ENCODE measurements at places on chromosomes 3 and 15.

- no peak for DNase-seq
These were observed 516.0 kb upstream of the IL12A start for GRCh38 chr3:159472611-159473010.

- DNase-seq: no peak
These were observed 230.4 kb upstream of the CHRM5 start for GRCh38 chr15:33737687-33738601.

GRCh38 chr3:168512802-168513201 is 417.1 kb upstream of the GOLIM4 start:
- DNase-seq: no peak

DNA sequence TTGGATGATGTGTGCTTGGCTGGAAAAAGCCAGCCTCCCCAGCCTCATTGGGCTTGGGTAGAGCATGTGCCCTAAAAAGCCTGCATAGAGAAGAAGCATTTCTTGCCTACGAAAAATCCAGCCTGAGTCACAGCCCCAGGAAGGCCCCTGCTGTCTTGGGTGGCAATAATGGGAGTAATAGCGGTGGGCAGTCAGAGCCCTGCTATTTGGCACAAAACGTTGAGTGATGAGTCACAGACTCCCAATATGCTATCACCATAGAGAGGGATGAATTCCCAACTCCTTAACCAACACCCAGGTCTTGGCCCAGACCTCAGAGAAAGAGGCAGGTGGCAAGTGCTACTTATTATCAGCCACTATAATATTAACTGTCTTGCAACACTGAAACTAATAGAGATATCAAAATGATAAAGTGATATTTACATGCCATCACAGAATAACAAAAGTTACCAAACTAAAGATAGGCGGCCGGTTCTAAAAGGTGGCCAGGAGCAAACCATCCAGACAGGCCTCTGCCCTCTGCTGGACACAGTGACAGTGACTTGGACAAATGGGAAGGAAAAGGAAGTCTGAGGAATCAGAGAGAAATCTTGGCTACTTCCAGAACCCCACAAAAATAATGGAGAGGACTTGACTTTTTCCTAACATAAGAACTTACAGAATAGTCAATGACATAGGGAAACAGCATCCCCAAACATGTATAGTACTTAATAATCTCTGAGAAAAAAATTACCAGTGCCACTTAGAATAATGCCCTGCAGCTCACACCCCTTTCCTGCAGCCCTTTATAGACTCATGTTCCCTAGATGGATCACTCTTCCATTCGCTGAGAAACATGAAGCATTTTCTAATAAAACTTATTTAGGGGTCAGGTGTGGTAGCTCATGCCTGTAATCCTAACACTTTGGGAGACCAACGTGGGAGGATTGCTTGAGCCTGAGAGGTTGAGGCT is 51.9 kb upstream of the MUC13 start:
- no peak for DNase-seq

DNA sequence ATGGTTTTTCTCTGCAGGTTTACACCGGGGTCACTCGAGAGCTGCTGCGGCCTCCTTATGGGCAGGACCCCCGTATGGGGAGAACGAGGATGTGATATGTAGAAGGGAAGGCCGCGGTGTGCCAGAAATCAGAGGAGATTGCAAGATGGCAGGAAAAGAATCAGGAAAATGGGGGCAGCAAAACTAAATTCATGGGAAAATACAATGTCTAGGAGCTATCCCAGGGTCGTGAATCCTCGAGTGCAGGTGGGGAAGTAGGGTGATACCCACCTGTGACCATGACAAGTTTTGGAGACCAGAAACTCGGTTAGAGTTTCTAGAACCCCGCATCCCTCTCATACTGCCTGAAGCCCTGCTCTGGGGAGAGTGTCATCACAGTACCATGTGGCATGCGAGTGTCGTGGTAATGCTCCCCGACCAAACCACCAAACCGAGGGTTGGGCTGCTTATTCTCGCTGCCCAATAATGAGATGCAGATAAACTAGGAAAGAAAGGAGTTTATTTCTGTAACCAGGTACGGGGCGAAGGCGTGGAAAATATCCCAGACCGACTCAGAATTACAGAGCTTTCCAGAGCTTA is 781 bp downstream of the TRNT1 start:
- DNase-seq: peak; percentile 8

GRCh38 chr3:24578951-24579421 is 84.3 kb upstream of the THRB start:
- DNase-seq: no peak

DNA sequence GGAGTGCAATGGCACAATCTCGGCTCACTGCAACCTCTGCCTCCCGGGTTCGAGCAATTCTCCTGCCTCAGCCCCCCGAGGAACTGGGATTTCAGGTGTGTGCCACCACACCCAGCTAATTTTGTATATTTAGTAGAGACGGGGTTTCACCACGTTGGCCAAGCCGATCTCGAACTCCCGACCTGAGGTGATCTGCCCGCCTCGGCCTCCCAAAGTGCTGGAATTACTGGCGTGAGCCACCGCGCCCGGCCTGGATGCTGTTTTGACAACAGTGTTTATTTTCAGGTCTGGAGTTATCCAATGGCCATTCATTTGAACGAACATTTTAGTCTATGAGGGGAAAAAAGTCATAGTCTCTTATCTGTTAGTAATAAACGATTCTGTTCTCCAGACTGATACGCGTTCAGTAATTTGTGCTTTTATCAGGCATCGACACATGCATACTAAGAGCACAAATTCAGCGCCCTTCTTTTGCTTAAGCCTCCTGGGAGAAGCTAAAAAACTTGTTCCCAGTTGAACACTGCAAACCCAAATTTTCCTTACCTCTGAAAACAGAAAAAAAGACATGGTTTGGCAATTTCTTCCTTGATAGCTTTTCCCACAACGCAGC is 1.3 kb downstream of the B3GALNT1 start:
- DNase-seq: no peak

DNA sequence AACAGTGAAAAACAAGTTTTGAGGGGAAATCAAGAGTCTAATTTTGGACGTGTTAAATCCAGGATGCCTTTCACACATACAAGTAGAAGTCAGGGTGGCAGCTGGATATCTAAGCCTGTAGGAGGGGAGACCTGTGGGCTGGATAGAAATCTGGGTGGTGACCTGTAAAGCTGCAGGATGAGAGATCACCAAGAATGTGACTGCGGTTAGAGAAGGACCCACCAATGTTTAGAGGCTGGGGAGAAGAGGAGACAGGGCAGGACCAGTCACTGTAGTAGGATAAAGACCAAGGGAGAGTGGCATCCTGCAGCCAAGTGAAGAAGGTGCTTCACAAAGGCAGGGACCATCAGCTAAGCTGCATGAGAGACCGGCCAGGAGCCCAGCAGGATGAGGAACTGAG is 36.2 kb downstream of the MRAS start:
- DNase-seq: no peak

DNA sequence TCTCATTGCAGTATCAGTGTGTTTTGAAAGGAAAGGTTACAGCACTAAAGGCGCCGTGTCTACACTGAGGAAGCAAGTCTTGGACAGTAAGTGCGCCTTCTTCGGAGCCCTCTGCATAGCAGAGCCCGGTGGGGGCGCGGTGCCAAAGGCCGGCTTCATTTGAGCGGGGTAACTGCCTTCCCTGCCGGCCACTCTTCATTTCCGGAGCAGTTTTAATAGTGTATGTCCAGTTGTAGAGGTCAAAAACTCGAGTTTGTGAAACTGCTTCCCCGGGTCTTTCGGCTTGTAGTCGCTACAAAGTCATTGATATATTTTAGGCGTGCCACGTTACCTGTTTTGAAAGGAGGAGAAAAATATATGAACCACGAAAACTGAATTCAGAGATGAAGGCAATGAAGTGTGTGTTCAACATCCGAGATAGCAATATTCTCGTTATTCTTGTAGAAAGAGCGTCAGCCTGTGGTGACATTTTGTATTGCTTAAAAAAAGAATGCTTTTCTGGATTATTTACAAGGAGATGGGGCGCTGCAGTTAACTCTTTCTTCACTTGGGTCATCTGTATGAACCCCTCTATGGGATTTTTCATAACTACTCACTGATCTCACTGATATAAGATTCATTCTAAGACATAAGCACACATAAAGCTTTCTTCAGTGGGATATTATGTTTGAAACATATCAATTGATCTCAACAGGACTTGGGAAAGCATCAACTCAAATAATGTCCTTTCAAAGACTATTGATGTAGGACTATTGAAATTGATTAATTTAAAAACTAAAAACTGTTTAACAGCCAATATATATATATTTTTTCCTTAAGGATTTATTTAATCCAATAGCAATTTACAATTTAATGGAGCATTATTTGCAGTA is 3.0 kb downstream of the ALCAM start:
- DNase-seq: no peak

GRCh38 chr15:50163719-50164410 is 18.1 kb upstream of the SLC27A2 start:
- no peak for DNase-seq

DNA sequence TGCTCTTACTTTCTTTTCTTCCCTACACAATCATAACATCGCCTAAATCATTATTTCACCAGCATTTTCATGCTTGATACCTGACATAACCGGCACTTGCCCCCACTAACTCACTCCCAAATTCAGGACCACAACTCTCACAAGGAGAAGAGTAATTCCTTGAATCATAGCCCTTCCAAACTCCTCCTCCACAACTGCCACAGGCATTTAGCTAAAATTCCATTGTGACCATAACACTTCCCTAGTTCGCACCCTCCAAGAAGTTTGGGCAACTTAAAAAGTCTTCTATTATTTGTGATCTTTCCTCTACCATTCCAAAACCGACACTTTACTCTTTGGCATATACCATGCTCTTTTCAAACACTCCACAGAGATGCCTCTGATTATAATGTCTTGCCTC is 59.4 kb upstream of the XRN1 start:
- DNase-seq: no peak

DNA sequence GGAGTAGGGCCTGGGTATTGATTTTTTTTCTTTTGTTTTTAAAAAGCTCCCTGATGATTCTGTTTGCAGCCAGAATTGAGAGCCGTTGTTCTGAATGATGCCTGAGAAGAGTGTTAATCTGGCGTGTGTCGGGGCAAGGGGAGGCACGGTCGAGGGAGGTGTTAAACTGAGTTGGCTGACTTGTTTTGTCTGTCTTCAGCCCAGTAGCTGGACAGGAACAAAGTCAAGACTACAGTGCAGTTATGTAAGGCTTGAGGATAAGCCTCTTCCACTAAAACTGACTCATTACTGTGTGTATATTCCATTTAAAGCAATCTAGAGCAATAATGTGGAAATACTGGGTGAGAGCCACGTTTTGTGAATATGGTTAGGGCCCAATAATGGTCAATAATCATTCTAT is 119.0 kb upstream of the DLG1 start:
- no peak for DNase-seq

DNA sequence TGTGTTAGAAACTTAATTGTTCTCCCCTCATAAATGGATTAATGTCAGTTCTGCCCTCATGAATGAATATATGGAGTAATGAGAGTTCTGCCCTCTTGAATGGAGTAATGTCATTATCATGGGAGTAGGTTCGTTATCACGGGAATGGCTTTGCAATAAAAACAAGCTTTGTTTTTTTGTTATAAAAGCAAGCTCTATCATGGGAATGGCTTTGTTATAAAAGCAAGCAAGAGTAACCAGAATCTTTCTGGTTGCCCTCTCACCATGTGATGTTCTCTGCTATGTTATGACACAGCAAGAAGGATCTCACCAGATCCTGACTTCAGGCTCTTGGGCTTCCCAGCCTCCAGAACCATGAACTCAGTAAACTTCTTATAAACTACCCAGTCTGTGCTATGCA is 38.4 kb upstream of the UBL7 start:
- DNase-seq: no peak

- no peak for DNase-seq
These were observed 365.2 kb upstream of the DPH6 start for GRCh38 chr15:35911052-35911777.

DNA sequence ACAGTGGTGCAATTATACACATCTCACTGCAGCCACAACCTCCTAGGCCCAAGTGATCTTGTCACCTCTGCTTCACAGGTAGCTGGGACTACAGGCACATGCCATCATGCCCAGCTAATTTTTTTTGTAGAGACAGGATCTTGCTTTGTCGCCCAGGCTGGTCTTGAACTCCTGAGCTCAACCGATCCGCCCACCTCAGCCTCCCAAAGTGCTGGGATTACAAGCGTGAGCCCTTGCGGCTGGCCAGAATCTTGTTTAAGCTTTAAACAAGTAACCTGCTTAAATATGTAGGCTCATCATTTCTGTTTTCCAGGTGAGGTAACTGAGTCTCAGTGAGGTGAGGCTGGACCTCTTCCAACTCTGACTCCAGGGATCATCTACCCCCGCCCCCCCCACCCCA is 7.7 kb upstream of the PSTPIP1 start:
- DNase-seq: no peak

GRCh38 chr3:4245671-4246070 is 57.5 kb upstream of the SETMAR start:
- DNase-seq: no peak

DNA sequence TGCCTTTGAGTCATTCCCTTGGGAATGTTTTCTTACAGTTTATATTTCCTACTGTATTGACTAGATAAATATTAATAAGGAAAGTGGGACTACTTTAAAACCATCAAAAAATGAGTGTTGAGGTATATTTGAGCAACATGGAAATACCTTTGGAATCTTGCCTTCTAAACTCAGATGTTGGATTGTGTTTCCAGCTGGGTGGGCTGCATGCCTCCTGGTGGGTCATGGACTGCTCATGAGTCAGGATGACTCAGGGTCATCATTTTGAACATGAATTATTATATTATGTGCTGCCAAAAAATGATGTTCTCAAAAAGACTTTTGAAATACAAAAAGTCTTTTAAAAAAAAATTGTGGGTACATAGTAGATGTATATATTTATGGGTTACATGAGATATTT is 41.1 kb upstream of the APH1B start:
- no peak for DNase-seq

DNA sequence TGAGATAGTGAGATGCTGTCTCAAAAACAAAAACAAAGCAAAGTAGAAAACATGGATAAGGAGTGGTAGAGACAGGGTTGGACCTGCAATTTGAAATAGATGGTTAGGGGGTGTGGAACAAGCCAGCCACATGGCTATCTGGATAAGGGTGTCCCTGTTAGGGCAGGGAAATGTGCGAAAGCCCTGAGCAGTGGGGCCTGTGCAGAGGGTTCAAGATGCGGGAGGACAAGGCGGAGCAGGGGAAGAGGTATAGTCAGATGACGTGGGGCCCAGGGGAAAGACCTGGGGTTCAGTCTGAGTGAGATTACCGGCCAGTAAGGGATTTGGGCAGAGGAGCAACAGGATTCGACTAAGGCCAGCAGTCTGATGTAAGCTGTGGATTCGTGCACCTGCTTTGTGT is 18.4 kb upstream of the NR2E3 start:
- no peak for DNase-seq
